ENCODE measurements at places on chromosomes 1 and 21.
A peak's percentile ranks its signal among the peaks of the same experiment; 100 is the strongest.

DNA sequence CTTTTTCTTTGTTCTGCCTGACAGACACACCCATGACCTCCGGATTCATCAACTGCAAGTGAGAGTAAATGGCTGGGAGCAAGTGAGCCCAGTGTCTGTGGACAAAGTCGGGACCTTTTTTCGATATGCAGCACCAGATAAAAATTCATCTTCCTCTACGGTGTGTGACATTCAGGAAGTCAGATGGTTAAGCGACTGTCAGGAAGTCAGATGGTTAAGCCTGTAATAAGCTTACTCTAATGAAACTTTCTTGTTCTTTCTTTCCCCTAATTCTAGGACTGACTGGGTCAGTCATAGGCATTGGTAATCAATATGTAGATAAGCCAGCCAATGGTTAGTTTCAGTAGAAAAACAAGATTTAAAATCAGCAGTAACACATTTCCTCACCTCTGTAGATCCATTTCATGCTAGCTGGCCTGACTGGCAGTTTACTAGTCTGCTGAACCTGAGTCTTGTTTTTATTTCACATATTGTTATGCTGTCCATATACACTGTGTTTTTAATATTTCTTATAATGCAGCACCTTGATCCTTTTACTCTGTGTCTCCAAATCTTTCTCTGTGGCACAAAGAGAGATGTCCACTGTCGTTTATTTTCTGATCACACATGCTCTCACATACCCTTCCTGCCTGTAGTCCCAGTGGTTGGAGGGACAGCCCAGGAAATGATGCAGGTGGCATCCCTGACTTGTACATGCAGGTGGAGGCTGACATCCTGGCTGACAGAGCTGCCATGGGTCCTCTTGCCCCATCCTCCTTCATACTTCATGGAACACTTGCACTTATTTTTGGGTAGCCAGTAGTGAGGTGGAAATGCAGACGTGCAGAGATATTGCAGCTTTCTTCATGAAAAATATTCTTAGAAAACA lies 115.8 kb downstream of the VPS13D start:
- no peak for DNase-seq

- peak; percentile 11 for DNase-seq
Observed at GRCh38 chr1:149997585-149998262, 12.8 kb downstream of the OTUD7B start.

DNA sequence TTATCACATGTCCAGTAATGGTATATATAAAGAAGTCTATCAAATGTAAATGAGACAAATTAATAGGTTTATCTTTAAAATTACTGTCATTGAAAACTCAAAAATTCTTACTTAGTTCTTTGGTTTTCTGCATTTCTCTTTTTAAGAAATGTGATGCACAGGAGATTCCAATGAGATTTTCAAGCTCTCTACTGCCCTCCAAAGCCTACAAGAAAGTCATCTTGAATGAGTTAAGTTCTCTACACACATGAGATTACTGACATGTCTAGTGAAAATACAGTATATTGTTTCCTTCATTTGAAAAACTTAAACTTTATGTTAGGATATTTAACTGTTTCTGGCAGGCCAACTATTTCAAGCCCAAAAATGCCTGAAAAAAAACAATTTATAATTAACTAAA lies 68.8 kb downstream of the ITGB3BP start:
- no peak for DNase-seq

- DNase-seq: peak; percentile 5
Observed at GRCh38 chr1:79188337-79188736, 181.8 kb upstream of the ADGRL4 start.

DNA sequence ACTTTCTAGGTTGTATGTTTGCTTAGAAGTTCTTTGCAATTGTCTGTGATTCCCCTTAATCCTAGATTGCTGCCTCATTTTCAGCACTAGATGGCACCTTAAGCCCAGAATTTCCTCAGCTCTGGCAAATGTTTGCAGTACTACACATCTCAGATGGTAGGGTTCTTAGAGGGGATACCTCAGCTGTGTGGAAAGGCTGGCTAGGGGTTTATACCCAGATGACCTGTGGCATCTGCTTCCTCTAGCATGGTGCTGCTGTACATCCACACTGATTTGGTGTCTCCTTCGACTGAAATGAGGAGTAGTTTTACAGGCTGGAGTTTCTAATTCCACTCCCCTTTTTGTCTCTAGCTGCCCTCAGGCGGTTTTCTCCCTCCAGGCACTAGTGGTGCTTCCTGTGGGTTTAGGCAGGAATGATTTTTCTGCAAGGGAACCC lies 23.5 kb downstream of the ASB17 start:
- no peak for DNase-seq

GRCh38 chr21:31557421-31558188 lies 101.9 kb upstream of the SOD1 start:
- peak; percentile 12 for DNase-seq

- no peak for DNase-seq
Observed at GRCh38 chr1:165858967-165859845, 31.8 kb downstream of the UCK2 start.

GRCh38 chr21:43294194-43294902 lies 125.5 kb downstream of the CRYAA start:
- DNase-seq: no peak

GRCh38 chr1:107941531-107941930 lies 23.4 kb downstream of the VAV3 start:
- no peak for DNase-seq

DNA sequence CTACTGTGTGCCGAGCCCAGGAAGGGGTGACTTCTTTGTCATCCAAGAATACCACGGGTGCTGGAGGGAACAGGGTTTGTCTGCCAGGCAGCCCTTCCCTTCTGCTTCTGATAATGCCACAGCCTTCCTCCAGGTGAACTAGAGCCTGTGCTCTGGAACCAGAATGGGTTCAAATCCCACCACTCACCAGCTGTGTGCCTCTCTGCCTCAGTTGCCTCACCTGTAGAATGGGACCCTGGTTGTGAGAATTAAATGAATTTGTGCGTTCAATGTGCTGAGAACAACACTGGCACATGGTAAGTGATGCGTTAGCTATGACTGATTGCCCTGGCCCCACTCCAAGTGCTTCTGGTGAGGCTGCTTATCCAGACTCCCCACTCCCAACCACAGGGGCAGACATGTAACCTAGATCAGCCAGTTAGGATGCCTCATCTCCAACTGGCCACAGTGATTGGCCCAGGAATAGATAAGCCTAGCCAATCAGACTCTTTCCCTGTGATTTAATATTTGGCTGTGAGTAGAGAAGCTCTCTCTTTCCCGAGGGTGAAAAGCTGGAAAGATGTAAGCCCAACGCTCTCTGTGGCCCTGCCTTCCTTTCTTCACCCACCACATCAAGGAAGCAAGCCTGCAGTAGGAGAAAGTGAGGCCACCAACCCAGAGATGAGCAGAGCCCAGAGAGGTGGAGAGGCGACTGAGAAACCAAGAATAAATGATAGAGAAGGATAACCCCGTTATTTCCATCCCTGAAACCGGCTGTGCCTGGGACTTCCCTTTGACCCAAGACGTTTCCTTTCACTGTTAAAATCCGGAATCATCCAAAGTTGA lies 20.8 kb upstream of the LAPTM5 start:
- no peak for DNase-seq

- no peak for DNase-seq
Observed at GRCh38 chr1:94927405-94928175, 680 bp upstream of the CNN3 start.

GRCh38 chr1:46617108-46617800 lies 643 bp upstream of the MOB3C start:
- no peak for DNase-seq

DNA sequence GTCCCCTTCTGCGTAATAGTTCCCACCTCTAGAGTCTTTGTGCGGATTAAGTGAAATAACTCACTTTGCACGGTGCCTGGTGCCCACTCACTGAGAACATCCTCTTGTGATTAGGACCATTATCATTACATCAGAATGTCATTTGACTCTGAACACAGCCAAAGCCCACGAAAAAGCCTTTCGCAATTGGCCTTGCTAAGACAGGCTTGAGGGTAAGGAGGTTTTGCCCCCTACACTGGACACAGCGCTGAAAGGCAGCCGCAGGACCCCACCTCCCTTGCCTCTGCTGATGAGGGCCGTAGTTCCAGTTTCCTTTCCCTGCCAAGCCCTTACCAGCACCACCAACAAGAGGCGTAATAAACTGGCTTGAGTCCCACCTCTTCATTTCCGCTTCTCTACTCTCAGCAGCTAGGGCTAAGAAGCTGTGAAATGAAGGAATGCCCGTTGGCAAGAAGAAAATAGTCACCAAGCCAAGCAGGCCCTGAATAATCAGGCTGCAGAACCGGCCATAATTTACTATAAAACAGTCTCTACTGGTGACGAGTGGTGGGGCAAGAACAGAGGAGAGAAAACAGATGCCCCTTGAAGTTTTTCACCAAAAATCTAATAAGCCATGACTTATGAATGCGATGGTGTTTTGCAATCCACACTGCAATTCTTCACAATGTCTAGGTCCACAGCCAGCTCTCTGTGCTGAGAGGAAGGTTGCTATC lies 53.1 kb downstream of the SH3GLB1 start:
- no peak for DNase-seq

GRCh38 chr1:204261746-204262505 lies 48.1 kb upstream of the GOLT1A start:
- no peak for DNase-seq

- no peak for DNase-seq
Observed at GRCh38 chr21:33023574-33024200, 2.0 kb upstream of the OLIG2 start.

DNA sequence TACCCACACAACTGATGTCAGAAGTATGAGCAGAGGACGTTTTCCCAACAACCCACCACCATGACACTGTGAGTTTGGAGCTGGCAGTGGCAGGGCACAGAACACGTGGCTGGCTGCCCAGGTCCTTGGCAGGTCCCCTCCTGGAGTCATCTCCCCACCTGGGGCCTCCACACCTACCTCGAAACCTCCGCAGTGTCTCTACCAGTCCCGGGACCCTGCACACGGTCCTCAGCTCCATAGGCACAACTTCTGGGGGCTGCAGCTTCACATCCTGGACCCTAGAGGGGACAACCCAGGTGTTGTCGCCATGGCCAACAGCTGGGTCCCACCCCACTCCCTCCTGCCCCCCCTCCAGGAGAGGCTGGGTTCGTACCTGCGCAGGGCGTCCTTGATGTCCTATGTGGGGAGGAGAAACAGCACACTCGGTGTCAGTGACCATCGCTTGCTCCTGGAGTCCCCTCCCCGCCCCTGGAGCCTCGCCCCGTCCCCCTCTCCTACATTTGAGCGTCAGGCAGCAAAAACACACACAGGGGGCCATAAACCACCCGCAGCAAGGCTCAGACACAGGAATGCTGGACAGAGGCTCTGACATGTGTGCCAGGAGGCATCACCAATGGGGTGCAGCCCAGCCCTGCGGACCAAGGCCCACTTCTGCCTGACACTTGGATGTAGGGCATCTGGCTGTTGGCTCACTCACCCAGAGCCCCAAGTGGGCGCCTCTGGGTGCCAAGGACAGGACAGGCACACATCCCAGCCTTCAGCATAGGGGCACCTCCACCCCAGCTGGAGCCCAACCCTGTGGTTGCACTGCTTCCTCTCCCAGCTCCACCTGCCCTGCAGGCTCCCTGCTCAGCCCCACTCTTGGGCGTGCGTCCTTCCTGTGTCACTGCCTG lies 9.6 kb downstream of the TRIM11 start:
- DNase-seq: no peak

DNA sequence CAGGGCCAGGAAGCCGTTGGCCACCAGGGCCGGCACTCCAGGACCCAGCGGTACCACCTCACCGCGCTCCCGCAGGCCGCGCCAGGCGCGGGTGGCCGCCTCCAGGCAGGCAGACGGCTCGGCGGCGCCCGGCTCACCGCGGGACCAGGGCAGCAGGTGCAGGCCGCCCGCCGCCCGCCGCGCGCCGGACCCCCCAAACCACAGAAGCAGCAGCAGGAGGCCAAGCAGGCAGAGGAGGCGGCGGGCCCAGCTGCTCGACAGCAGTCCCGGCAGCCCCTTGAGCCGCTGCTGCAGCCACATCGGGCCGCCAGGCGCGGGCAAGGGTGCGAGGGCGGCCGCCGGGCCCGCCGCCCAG lies 312 bp downstream of the KIAA2013 start:
- DNase-seq: no peak

DNA sequence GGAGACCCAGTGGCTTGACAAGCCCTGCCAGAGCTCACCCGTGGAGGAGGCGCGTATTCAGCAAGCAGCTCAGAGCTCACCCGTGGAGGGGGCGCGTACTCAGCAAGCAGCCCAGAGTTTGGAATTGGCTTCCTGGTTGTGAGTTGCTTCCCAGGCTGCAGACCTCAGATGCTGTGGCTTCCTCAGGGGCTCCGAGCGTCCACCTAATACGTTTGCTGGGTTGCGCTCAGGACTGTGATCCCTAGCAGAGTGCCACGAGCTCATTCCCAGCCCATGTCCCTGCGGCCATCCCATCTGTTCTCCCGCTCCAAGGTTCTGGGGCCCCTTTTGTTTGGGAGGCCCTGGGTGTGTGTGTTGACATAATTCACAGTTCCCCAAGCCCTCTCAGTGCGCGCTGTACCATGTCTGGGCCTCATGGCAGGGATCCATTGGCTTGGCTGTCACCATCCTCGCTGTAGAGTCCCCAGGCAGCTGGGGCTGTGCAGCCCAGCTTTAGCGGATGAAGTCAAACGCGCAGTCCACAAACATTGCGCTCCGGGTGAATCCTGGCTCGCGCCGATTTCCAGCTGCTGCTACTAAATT lies 3.6 kb downstream of the AJAP1 start:
- no peak for DNase-seq

DNA sequence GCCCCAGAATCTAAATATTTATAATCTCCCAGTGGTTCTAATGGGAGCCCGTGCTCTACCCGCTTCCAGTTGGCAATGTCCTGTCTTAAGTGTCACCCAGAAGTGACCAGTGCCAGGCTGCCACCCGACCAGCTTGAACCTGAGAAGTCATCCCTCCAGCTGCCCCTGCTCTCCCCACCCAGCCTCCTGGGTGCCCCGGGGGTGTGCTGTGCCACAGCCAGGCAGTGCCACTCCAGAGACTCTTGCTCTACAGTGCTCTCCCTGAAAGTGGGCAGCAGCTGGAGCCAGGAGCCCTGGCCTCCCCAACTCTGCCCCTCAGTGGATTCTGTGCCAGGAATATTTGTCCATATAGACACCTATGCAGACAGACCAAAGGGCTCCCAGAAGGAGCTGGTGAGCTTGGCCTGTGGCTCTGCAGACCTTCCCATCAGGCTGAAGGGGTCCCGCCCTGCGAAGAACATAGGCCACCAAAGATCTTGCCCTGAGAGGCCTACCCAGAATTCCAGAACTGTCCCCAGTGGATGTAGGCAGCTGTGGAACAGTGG lies 9.0 kb upstream of the EPS8L3 start:
- no peak for DNase-seq

- no peak for DNase-seq
Observed at GRCh38 chr1:19356266-19356665, 44.1 kb downstream of the SLC66A1 start.

DNA sequence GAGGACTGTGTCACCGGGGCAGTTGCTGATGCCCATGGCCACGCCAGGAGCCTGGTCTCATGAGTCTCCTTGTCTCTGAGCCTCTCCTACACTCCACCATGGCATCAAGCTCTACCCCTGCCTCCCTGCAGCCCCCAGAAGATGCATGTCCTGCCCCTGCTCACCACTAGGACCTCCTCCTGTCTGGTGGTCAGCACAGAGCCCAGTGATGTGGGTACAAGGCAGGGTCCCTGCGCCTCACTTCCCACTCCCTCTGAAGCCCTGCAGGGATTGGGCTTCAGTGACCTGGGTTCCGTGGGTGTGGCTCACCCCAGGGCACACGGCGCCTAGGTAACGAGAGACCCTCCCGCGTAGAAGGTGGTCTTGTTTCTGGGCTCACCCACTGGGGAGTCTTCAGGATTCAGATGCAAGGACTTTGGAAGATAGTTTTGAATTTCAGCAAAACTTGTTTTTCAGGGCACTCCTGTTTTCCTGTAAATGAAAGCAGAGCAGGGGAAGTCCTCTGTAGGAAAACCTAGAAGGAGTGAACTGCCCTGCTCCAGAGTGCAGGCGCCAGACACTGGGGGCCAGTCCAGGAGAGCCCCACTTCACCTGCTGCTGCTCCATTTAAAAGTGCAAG lies 2.8 kb downstream of the COL18A1 start:
- DNase-seq: no peak
